ENCODE measurements at places on chromosomes 13 and 19.

DNA sequence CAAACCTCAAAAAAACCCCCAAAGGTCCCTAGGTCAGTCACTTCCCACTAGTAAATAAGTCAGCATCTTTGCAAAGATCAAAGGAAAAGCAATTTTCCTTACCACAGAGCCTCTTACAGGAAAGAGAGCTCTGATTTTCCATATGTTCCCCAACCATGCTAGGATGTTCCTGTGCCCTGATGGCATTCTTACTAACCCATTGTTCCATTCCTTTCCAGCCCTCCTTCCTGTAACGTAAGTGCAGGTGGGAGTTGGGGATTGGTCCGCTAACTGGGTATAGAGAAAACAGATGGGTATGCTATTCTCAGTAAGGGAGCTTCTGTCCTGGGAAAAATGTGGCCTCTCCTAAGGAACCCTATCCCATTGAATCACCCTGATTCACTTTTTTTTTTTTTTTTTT is 14.3 kb downstream of the DPRX start:
- DNase-seq: no peak

DNA sequence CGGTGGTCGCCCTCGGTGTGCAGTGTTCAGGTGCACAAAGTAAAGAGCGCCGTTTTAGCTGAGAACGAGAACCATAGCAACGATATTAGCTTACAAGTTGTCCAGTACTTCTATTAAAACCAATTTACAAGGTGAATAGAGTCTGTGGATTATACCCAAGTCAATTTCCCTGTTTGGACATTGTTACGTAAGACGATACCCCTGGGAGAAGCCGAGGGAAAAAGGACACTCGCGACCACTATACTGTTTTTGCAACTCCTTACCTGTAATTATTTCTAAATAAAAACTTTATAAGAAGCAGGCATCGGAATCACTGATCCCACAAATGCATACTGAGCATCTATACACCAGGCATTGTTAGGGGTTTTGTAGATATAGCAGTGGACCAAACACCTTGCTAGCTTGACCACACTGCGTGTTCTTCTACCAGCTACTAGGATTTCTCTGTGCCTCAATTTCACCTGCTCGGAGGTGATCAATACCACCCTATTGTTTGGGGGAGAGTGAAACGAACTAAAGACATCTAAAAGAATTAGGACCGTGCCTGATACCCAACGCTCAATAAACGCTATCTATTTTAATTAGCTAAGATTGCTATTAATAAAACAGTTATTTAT is 488 bp upstream of the EEF2 start:
- no peak for DNase-seq

DNA sequence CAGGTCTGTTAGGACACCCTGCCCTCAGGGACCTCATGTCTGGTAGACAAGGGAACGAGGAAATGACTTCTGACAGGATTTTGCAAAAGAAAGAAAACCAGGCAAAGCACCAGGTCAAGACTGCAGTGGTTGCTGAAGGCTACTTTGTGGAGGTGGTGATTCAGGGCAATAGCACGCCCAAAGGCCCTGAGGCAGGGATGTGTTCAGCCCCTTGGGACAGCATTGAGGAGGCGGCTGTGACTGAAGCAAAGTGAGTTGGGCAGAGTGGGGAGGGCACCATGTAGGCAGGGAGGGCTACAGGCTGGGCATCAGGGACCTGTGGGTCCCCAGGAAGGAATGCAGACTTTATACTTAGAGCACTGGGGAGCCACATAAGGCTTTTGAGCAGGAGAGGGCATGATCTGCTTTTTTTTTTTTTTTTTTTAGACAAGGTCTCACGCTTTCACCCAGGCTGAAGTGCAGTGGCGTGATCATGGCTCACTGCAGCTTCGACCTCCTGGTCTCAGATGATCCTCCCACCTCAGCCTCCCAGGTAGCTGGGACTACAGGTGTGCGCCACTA is 10.8 kb upstream of the HOMER3 start:
- no peak for DNase-seq

DNA sequence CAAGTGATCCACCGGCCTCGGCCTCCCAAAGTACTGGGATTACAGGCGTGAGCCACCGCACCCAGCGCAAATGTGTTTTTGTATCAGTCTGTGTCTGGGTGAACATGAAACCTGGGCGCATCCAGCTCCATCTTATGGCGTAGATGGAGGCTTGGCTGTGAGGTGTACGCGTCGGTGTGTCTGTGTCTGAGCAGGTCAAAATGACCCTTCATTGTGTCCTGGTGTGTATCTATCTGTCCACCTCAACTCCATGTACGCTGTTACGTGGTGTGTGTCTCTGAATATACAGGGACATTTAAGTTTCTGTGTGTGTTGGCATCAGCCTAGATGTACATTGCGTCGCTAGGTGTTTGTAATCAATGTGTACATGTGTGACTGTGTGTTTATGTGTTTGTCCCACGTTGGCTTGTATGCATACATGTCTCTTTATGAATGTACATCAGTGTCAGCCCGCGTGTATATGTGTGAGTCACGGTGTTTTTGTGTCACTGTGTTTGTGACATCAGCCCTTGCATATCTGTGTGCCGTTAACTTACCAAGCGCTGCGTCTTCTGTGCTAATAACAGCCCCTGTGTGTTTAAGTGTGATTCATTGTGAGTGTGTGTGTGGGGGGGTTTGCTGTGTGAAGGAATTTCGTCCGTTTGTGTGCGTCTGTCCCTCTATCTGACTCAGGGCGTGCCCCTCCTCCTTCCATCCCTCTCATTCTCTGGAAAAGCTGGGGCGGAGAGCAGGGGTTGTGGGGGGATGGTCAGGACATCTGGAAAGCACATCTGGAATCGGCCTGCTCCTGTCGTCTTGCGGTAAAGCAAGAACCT is 6.4 kb downstream of the AXL start:
- DNase-seq: no peak

GRCh38 chr13:73656863-73657262 is 477.3 kb downstream of the KLF12 start:
- no peak for DNase-seq

DNA sequence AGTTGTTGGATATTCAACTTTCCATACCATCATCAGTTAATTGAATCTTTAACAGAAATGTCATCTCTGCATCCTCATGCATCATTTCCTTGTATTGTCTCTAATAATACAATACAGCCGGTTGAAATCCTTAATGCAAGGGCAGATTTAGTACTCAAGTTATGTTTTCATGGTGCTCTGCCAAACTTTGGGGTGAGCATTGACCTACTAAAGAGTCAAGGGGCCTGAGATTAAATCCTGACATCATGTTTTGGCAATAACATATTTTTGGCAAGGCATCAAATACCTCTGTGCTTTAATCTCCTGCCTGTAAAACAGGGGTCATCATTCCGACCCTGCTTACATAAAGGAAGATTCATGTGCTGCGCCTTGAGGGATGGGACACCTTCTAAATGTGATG is 42.7 kb upstream of the ABCC4 start:
- no peak for DNase-seq

DNA sequence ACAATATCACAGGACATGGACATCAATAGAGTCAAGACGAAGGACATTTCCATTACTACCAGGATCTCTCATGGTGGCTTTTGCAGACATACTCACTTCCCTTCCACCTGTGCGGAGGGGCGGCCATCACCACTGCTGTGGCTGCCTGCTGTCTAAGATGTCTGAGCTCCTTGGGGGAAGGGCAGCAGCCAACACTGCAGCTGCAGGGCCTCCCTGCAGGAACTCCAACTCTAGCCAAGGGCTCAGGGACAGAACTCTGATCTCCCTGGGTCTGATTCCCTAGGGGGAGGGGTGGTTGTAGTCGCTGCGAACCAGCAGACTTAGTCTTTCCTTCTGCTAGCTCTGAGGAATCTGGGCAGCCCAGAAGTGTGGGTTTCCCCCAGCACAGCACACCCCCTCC is 78.9 kb upstream of the ANKRD10 start:
- DNase-seq: no peak

DNA sequence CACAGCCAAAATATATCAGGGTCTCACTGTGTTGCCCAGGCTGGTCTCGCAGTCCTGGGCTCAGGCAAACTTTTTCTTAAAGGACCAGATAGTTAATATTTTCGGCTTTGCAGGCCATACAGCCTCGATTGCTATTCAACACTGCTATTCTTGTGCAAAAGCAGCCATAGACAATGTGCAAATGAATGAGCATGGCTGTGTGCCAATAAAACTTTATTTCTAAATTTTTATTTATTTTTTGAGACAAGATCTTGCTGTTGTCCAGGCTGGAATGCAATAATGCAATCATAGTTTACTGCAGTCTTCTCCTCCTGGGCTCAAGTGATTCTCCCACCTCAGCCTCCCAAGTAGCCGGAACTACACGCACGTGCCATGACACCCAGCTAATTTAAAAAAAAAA is 8.2 kb upstream of the PGLS start:
- DNase-seq: no peak

DNA sequence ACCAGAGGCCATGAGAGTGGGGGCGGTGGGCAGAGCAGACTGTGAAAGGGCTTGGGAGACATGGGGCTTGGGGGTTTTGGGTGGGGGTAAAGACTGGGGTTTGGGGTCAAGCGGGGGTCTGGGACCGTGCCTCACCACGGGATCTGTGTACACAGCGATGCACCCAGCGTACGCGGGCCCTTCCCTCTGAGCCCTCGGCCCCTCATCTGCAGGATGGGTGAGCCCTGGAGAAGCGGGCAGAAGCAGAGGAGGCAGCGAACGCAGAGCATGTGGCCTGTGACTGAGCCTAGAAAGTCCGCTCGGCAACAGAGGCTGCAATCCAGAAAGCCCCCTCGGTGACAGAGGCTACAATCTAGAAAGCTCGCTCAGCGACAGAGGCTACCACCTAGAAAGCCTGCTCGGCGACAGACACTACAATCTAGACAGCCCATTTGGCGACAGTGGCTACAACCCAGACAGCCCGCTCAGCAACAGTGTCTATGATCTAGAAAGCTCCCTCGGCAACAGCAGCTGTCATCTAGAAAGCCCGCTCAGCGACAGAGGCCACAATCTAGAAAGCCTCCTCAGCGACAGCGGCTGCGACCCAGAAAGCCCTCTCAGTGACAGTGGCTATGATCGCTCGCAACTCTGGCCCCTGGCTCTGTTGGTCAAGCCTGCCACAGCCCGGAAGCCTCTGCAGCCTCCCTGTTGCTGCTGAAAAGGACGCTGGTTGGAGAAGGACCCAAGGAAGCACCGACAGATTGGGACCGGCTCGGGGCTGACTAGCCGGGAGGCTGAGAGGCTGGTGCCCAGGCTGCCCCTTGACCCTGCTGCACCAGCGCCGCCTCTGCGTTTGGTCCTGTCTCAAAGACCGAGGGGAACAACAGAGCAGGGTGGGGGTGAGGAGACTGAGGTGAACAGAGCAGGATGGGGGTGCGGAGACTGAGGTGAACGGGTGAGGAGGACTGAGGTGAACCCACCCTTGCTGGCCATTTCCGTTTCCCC is 68.6 kb downstream of the SPACA7 start:
- no peak for DNase-seq

DNA sequence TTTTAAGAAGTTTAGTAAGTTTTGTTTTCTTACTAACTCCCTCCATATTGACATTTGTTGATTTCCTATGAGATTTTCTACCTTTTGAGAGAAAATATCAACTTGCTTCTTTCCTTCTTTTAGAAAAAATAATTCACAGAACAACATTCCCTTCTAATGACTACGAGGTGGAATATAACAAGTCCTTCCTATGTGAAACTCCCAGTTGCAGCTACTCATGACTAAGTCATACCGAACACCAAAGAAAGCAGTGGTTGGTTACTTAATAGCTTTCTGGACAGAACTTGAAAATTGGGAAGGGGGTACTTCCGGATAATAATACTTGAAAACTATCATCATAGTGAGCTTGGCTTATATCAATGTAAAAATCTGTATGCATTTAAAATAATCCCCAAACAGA is 144.8 kb downstream of the DACH1 start:
- no peak for DNase-seq

- no peak for DNase-seq
Observed at GRCh38 chr19:33005440-33005839, 33.4 kb downstream of the FAAP24 start.

GRCh38 chr19:44806291-44806690 is 2.6 kb upstream of the BCAM start:
- no peak for DNase-seq

GRCh38 chr19:53916004-53916403 is 6.9 kb downstream of the CACNG7 start:
- no peak for DNase-seq

DNA sequence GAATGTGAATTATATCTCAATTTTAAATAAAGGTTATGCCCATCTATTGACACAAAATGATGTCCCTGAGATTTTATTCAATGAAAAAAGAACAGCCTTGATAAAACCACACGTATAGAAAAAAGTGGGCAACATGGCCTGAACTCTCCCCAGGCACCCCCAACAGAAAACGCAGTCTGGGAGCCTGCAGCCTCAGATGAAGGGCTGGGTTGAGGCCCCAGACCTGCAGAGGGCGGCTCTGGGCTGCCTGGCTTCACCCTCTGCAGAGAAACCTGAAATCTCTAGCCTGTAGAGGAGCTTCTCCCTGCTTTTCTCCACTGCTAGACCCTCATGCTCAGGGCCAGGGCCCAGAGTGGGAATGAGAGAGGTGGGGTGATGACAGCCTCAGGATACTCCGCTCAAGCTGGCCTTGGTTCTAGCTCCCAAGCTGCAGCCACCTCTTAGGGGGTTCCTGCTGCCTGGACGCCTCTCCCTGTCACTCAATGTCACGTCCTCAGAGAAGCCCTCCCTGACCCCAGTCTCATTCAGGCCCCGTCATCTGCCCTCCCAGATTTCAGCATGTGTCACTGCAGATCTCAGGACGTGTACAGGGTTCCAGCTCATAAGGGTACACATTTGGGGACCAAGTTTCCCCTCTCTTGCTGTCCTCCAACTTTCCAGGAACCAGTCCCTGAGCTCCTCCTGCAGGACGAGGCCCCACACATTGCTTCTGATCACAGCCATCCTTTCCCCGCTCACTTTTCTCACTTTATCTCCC is 1.8 kb downstream of the MBD3 start:
- no peak for DNase-seq

GRCh38 chr19:50332244-50333038 is 3.3 kb upstream of the KCNC3 start:
- DNase-seq: no peak

DNA sequence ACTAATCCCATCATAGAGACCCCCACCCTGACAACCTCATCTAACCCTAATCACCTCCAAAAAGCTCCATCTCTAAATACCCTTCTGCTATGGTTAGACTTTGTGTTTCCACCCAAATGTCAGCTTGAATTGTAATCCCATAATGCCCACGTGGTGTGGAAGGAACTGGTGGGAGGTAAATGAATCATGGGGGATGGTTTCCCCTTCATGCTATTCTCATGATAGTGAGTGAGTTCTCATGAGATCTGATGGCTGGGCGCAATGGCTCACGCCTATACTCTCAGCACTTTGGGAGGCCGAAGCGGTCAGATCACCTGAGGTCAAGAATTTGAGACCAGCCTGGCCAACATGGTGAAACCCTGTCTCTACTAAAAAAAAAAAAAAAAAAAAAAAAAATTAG is 2.6 kb downstream of the VMAC start:
- DNase-seq: no peak

Data from NCI-H1436 (cell line).